ENCODE measurements at places on chromosomes 16 and 17. TPM values are rescaled to one million over a fixed set of nuclear protein-coding genes. Genes with fewer than 3 reads are reported as not detected.

Gene KRT20
- total RNA-seq: not detected

Gene TADA2A
- 39.4 TPM for total RNA-seq

Gene LPCAT2
- 1.5 TPM for total RNA-seq

Gene ALOX15
- total RNA-seq: not detected

Gene KIAA0513
- total RNA-seq: 10.6 TPM

Gene ABI3
- 32.4 TPM for total RNA-seq

Gene CCL8
- total RNA-seq: not detected

Gene NBR1
- total RNA-seq: 92.1 TPM

Gene CFAP52
- total RNA-seq: 0.28 TPM

Gene GP1BA
- total RNA-seq: 0.26 TPM

Gene CHST6
- total RNA-seq: 0.07 TPM

Gene GABARAP
- 244 TPM for total RNA-seq

Gene MEOX1
- total RNA-seq: 0.36 TPM

Gene CYB561
- total RNA-seq: 10.2 TPM

- DNase-seq: no peak
Observed at GRCh38 chr16:70418274-70418992, 20.5 kb downstream of the ST3GAL2 start.

DNA sequence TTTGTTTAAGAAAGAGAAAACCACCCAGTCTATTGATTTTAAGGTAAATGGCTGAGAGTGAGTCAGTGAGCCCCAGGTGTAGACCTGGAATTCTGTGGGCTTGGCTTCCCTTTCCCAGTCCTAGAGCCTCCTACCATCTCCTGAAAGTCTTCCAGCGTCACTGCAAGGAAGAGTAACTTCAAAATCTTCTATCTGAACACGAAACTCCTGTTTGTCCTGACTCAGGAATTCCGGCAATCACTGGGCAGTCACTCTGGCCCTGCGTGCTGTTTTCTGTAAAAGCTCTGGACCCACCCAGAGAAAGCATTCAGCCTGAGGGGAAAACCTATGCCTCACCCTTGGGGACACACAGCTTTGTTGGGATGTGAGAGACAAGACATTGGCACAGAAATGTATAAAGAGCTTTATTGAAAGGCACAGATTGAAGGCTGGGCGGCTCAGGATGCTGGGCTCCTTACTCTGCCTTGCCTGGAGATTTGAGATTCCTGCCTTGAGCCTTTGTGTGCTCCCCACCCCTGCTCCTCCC lies 15.9 kb downstream of the MINK1 start:
- no peak for DNase-seq

GRCh38 chr16:54568906-54569807 lies 282.6 kb upstream of the IRX3 start:
- DNase-seq: no peak

GRCh38 chr17:385178-385835 lies 32.7 kb upstream of the RPH3AL start:
- DNase-seq: peak; percentile 26

DNA sequence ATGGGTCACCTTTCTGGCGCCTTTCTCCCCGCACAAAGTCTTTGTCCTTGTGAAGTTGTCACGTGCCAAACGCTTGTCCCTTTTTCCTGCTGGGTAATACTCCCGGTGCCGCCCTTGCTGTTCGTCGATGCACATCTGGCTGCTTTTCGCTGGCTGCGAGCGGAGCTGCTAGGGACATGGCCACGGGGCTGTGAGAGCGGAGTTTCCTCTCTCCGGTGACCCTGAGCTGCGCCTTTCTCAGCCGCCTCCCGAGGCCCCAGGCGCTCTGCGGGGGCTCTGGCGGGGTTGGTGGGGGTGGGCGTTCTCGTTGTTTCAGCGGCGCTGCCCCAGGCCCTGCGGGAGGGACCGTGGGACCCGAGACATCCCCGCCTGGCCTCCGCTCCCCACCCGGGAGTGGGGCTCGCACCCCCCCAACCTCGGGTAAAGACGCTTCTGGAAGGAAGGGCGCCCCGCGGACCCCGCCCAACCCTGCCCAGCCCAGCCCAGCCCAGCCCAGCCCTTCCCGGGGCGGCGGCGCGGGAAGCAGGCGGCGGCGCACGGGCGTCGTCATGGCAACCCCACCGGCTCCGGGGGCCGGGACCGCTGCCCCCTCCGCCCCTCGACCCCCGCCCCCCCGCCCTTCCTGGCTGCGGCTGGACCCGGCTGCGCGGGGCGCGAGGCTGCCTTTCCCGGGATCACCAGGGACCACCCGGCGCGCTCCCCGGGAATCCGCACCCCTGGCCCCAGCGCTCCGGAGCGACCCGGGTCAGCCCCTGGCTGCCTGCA lies 12.3 kb downstream of the CHMP6 start:
- no peak for DNase-seq

- no peak for DNase-seq
Observed at GRCh38 chr16:14146445-14146844, 75.3 kb downstream of the MRTFB start.

DNA sequence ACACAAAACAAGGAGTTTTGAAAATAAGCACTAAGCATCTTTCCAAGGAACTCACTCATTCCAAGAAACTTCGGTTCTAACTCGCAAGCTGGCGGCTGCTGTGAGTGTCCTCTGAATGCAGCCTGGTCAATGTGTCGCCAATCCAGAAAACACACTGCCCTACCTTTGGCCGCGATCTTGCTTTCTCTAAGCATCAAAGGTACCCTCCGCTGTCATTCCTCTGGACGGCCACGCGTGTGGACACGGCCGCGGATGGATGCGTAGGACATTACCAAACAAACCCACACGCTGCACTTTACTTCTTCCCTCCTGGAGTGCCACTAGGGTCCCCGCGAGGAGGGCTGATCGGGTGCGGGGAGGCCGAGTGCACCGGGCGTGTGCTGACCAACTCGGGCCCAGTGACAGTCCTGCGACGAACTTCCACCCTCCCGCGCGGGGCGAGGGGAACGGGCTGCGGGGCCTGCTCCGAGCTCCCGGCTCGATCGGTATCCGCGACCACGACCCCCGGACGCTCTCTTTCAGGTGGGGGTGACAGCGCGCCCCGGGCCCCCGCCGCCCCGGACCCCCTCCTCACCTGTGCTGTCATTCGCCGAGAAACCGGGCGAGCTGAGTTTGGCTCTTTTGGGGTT lies 1.1 kb downstream of the CREBBP start:
- DNase-seq: peak; percentile 37

GRCh38 chr17:30586818-30587595 lies 109.8 kb downstream of the GOSR1 start:
- peak; percentile 15 for DNase-seq

- no peak for DNase-seq
Observed at GRCh38 chr17:73459980-73460379, 148.2 kb upstream of the CDC42EP4 start.

GRCh38 chr16:81696961-81697615 lies 82.0 kb upstream of the PLCG2 start:
- peak; percentile 53 for DNase-seq

DNA sequence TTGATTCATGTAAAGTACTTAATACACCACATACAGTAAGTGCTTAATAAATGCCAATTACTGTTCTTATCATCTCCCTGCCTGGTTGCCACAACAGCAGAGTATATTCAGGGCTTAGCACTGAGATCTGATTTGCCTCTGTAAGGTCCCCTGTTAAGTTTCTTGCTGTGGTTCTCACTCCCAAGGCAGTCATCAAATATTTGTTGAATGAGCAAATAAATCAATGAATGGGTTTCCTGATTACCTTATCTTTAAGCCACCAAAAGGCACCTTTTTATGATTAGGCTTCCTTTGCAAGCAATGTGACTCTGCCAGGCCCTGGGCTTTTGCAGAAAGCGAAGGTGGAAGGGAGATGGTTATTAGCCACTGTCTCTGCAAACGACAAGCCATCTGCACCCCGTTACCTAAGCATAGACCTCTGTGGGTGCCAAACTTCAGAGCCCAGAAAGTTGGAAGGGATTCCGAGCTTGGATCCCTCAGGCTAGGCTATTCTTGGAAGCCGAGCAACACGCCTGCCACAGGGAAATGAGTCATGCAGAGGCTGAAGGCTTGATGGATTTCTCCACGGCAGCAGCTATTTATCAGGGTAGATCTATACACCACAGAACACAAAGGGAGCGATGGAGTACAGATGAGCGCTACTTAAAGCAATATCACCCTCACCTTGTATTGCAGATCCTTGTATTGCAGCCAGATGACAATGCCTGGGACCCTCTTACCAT lies 102.0 kb downstream of the GRIN2A start:
- no peak for DNase-seq

- DNase-seq: no peak
Observed at GRCh38 chr16:19948186-19949104, 63.8 kb upstream of the GPRC5B start.

- DNase-seq: no peak
Observed at GRCh38 chr16:67654403-67654911, 5.6 kb downstream of the ACD start.

- no peak for DNase-seq
Observed at GRCh38 chr17:77193653-77194052, 52.9 kb downstream of the SEC14L1 start.

GRCh38 chr17:56917559-56918296 lies 3.9 kb upstream of the TRIM25 start:
- DNase-seq: no peak

GRCh38 chr17:2894782-2895181 lies 98.5 kb downstream of the RAP1GAP2 start:
- DNase-seq: no peak

GRCh38 chr16:24430954-24431760 lies 108.2 kb upstream of the RBBP6 start:
- no peak for DNase-seq

GRCh38 chr16:19363740-19364139 lies 53.9 kb upstream of the TMC5 start:
- no peak for DNase-seq

Measured in activated T-cell treated with anti-CD3 and anti-CD28 coated beads, Interleukin-2, amount 50 U/mL, for 72 hours (primary cell).